ENCODE measurements at places on chromosomes 2 and 18.

- DNase-seq: no peak
Measured at GRCh38 chr2:208713066-208713745, 306.6 kb downstream of the PTH2R start.

DNA sequence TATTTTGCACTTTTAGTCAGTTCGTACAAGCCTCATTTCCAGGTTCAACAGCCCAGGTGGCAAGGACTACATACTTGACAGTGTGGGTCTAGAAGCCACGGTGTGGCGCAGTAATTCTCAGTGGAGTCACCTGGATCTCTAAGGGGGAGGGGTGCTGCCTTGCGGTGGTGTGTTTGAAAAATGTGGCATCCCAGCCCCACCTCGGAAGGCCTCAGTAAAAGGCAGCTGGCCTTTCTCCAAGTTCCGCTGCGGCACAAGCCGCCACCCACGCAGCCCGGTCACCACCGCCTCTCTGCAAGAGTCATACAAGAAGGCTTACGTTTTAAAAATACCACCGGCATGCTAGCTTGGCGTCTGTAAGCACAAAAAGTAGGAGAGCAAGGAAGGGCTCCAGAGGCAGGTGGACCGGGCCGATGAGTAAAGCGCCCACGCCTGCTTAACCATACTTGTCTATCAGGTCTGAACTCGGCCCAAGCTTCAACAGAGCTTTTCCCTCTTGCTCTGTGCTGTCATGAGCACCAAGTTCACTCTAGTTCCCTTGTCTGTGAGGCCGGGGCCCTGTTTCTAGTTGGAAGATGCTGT lies 49.5 kb downstream of the SPRED2 start:
- peak; percentile 71 for DNase-seq

DNA sequence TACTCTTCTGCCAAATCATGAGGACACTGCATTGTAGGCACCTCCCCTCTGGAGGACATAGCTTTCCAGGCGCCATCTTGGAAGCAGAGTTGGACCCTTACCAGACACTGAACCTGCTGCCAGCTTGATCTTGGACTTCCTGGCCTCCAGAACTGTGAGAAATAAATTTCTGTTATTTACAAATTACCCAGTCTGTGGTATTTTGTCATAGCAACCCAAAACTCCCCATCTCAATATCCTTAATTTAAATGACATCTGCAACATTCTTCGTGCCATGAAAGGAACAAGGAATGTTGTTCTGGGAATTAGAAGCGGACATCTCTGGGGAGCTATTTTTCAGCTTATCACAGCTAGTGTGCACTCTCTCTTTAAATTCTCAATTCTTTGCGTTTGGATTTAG lies 57.4 kb upstream of the CHRNA1 start:
- DNase-seq: no peak

DNA sequence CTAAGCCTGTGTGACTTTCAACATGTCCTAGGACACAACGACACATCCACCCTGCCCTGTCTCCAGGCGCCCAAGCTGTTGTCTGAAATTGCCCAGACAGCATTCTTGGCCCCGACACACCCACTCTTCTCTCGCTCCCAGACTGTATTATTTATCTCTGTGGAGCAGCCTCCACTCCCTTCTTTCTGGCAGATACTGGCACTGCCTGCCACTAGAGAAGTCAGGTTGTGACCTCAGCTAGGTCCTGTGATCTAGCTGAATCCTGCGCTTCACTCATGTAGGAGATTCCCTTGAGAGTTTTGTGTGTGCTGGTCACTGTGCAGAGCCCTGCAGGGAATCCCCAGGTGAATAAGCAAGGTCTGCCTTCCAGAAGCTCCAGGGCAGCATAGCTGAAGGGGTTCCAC lies 77.1 kb upstream of the TNP1 start:
- no peak for DNase-seq

DNA sequence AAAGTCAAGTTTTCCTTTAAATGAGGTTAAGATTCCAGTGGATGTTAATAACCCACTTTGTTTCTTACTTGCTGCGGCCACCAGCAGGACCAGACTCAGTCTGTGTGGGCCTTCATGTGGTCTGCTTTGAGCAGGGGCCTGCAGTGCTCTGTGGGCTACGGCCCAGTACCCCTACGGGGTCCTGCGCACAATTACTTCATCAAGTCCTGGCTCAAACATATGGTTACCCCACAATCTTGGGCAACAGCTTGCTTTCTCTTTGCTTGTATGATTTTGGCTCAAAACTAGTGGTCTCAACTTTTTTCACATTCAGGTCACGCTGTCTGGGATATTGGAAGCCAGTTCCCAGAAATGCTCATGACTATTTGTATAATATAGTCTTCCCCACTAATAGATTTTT lies 64.2 kb downstream of the PTPN2 start:
- DNase-seq: no peak
